Dorsolateral prefrontal cortex (tissue), 122 donors: ENCODE measurements at places on chromosomes 16 and 17.

DNA sequence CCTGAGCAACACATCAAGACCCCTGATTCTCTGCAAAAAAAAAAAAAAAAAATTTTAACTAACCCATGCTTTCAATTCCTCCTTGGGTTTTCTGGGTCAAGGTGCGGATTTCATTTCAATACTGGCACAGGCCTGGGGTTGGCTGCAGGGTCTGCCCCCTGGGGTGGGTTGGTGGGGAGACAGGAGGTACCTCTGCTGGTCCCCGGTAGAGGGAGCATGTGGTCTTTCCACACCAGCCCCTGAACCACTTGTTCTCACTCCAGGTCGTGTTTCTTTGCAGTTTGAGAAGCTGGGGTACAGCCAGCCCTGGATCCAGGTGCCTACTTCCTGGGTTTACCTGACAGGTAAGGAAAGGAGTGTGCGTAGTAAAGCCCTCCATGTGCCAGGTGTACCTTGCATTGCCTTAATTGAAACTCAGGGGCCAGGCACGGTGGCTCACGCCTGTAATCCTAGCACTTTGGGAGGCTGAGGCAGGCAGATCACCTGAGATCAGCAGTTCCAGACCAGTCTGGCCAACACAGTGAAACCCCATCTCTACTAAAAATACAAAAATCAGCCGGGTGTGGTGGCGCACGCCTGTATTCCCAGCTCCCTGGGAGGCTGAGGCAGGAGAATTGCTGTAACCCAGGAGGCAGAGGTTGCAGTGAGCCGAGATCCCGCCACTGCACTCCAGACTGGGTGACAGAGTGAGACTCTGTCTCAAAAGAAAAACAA lies 21.8 kb downstream of the SDR42E2 start:
- DNase-seq = no peak

GRCh38 chr16:14545346-14545884 lies 84.6 kb downstream of the PARN start:
- DNase-seq = no peak

DNA sequence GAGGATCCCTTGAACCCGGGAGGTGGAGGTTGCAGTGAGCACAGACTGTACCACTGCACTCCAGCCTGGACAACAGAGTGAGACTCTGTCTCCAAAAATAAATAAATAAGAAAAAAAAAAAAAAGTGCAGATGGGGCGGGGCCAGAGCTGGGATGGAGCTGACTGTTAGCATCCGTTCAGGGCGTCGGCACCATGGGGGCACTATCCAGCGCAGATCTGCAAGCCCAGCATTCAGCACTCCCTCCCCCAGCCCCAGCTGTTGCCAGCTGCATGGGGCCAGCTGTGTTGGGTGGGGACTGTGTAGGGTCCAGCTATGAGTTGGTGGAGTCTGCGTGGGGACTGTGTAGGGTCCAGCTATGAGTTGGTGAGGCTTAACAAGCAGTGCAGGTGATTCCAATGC lies 13.3 kb downstream of the GPRC5C start:
- DNase-seq = no peak

- no peak for DNase-seq
These were observed 5.3 kb upstream of the MKS1 start for GRCh38 chr17:58224315-58224714.

DNA sequence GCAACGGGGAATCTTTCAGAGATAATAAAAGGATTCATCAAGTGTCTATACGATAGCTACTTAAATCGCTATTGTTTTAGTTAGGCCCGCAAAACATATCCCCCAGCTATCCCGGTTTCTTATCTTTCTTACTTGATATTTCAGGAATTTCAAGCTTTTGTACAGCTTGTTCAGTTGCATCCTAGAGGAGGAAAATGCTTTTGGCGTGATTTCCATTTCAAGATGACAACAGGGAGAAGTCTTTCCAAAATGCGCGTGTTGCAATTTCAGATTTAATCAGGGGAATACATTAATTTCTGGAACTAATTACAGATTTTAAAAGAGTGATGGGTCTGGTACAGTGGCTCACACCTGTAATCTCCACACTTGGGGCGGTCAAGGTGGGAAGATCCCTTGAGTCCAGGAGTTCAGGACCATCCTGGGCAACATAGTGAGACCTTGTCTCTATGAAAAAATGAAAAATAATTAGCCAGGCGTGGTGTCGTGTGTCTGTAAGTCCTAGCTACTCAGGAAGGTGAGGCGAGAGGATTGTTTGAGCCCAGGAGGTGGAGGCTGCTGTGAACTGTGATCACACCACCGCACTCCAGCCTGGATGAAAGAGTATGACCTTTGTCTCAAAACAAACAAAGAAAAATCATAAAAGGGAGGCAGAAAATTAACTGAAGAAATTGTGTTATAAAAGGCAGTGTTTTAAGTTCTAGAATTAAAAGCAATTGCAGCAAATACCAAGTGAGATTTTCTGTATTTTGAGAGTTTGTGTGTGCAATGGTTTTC lies 546.1 kb downstream of the MAF start:
- DNase-seq = no peak
